A549 treated with DMSO at 1 μM for 4 hours (cell line): ENCODE measurements at places on chromosomes 11 and 22. TPM values are rescaled to one million over a fixed set of nuclear protein-coding genes. Genes with fewer than 3 reads are reported as not detected.

GAB4 gene
- not detected in 5 replicates for total RNA-seq

CASP1 gene
- total RNA-seq, result 0.15 to 1.0 TPM (median 0.41 TPM) in 5 replicates

MS4A6A gene
- not detected in 5 replicates for total RNA-seq

UBQLN3 gene
- total RNA-seq, result not detected in 5 replicates

SRPRA gene
- 62.0 to 70.6 TPM (median 65.6 TPM) in 5 replicates for total RNA-seq

CRYBB1 gene
- not detected in 5 replicates for total RNA-seq

APOL3 gene
- 0.07 TPM in 2 of 5 replicates, not detected in the others for total RNA-seq

CALCA gene
- total RNA-seq, result 0.08 to 0.12 TPM in 2 of 5 replicates, not detected in the others

C22orf15 gene
- total RNA-seq, result not detected in 5 replicates

FXYD2 gene
- total RNA-seq, result 14.5 to 21.4 TPM (median 17.6 TPM) in 5 replicates

SPON1 gene
- not detected in 5 replicates for total RNA-seq

TYR gene
- not detected in 5 replicates for total RNA-seq

NRXN2 gene
- total RNA-seq, result 0.13 to 1.1 TPM (median 0.34 TPM) in 5 replicates

SMTNL1 gene
- total RNA-seq, result not detected in 5 replicates

NPTXR gene
- 11.7 to 16.4 TPM (median 13.2 TPM) in 5 replicates for total RNA-seq

OR5A2 gene
- total RNA-seq, result not detected in 5 replicates
